ENCODE measurements at places on chromosomes 5 and 9.
A peak's percentile ranks its signal among the peaks of the same experiment; 100 is the strongest.

GRCh38 chr9:7154003-7154619, 396.3 kb downstream of the KDM4C start:
- no peak for DNase-seq

DNA sequence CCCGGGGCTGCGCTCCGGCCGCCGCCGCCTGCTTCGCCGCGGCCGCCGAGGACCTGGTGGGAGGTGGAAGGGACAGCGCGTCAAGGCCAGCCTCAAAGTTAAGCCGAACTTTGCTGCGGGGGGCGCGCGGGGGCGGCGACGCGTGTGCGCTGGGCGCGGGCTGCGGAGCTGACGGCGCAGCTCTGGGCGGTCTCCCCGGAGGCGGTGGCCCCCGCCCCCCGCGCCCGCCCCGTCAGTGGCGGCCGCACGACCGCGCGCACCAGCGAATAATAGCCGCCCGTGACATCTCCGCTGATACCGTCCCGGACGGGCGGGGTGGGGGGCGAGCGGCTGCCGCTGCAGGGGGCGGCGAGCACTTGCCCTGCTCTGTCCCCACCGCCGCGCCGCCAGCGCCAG, 579 bp upstream of the FAM78A start:
- no peak for DNase-seq

- DNase-seq, result no peak
These were observed 2.7 kb downstream of the PTGER4 start for GRCh38 chr5:40682154-40683017.

GRCh38 chr9:87686520-87687090, 39.3 kb upstream of the CTSL start:
- no peak for DNase-seq

GRCh38 chr5:29662876-29663275, 1530.6 kb upstream of the CDH6 start:
- no peak for DNase-seq

GRCh38 chr9:91734371-91734981, 215.6 kb downstream of the ROR2 start:
- DNase-seq, result peak; percentile 53

- DNase-seq, result no peak
These were observed 408.2 kb upstream of the PRR16 start for GRCh38 chr5:120055858-120056257.

DNA sequence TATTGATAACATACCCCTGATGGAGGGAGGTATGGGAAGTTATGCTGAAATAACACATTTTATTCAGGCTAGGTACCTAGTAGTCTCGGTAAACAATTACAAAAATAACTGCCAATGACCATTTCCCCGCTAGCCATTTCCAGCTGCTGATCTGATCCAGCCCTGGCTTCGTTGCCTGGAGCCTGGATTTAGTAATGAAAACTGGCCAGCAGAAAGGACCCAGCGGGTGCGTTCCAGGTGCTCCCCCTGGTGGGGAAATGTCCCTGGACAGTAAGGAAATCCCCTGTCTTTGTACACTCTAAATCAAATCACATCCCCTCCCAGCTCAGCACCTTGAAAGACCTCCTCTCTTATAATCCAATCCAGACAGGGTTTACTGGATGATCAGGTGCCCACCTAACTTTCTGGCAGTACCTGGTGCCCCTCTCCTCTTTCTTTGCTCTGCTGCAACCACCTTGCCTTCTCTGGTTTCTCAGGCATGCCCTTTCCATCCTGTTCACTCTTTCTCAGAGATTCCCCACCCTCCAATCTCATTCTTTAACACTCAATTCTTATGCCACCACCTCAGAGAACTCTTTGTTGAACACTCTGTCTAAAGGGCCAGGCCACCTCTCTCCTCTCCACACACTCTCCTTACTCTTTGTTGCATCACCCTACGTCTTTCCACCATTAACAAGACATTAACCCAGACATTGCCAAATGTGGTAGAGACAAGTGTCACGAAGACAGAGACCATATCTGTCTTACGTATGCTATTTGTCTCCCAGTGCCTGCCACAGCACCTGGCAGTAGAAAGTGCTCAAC, 50.1 kb upstream of the SMAD5 start:
- peak; percentile 48 for DNase-seq

GRCh38 chr5:87686018-87686417, 273.3 kb upstream of the CCNH start:
- DNase-seq, result no peak

GRCh38 chr9:135048758-135049444, 38.6 kb upstream of the OLFM1 start:
- DNase-seq, result no peak

DNA sequence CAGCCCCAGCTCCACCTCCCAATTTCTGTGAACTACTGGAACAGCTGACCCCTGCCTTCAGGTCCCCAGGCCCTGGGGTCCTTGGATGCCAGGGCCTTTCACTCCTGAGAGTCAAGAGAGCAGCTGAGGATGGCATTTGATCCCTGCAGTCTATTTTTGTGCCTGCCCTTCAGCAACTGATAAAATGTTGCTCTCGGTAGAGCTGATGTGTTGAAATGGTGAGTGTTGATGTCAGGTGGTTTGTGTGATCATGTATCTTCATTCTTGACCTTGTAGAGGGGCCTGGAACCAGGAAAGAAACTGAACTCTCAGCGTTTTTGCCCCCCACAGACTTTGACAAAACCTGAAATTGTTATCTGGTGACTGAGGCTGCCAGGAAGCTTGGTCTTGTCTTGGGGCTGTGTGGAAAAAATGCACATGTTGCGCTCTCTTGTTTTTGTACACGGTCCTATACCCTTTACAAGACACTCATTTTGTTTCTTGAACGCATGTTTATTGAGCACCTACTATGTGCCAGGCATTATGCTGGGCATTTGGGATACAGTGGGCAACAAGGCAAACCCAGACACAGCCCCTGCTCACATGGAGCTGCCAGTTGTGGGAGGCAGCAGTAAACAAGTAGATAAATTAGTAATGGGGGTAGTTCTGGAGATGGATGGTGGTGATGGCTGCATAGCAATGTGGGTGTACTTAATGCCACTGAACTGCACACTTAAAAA, 78.3 kb downstream of the PPARGC1B start:
- DNase-seq, result no peak

DNA sequence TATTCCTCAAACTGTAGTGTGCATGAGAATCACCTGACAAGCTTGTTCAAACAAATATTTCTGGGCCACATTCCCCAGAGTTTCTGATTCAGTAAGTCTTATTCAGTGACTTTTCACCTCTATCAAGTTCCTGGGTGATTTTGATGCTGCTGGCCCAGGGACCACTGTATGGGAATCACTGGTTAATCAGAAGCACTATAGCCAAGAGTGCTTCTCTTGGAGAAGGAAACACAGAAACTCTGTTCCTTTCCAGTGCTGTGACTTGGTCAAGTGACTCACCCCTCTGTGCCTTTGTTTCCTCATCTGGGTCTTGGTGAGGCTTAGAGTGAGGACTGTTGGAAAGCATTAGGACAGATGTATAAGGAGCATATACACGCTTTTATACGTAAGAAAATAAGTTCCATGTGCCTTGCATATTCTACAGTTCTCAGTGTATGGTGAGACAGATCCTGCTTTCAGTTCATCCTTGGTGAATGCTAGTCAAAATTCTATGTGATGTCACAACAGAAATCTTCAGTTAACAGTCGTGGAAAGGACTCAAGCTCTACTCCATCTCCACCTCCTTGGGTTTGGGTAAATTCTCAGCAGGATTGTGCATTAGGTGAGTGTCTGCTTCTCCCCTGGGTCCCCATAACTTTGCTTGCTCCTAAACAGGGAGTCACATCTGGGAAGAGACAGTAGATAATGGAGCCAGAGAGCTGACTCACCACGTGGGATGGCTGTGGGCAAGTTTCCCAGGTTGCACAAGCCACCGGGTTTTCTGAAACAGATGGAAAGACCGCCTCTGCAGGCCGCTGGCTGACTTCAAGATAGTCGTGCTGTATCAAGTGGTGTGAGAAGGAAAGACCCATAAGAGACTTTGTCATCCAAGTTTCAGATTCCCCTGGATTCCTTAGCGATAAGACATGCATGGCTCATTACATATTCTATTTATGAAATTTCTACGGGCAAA, 117.0 kb downstream of the NXNL2 start:
- peak; percentile 1 for DNase-seq

DNA sequence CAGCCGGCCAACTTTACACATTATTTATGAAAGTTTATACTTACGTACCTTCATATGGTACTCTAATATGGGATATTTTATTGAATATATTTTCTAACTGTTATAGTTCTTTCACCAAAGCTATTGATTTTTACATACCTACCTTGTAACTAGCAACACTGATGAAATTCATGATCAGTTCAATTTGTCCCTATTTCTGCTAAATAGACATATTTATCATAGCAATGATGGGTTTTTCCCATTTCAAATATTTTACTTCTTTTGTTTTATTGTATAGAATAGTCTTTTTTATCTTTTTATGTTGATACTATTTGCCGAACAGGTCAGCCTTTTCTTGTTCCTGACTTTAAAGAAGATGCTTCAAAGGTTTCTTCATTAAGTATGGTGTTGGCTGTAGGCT, 59.0 kb upstream of the CTNND2 start:
- no peak for DNase-seq

- DNase-seq, result peak; percentile 52
These were observed 8.7 kb upstream of the NDUFB6 start for GRCh38 chr9:32581512-32582143.

- DNase-seq, result no peak
These were observed 48.7 kb upstream of the C5orf47 start for GRCh38 chr5:173940269-173940668.

GRCh38 chr5:170334626-170335025, 37.0 kb upstream of the LCP2 start:
- DNase-seq, result no peak

GRCh38 chr5:153080940-153081339, 409.5 kb upstream of the GRIA1 start:
- no peak for DNase-seq

GRCh38 chr5:75012748-75013147, 39.6 kb downstream of the GCNT4 start:
- DNase-seq, result no peak

GRCh38 chr5:126233256-126233655, 190.0 kb upstream of the GRAMD2B start:
- no peak for DNase-seq

DNA sequence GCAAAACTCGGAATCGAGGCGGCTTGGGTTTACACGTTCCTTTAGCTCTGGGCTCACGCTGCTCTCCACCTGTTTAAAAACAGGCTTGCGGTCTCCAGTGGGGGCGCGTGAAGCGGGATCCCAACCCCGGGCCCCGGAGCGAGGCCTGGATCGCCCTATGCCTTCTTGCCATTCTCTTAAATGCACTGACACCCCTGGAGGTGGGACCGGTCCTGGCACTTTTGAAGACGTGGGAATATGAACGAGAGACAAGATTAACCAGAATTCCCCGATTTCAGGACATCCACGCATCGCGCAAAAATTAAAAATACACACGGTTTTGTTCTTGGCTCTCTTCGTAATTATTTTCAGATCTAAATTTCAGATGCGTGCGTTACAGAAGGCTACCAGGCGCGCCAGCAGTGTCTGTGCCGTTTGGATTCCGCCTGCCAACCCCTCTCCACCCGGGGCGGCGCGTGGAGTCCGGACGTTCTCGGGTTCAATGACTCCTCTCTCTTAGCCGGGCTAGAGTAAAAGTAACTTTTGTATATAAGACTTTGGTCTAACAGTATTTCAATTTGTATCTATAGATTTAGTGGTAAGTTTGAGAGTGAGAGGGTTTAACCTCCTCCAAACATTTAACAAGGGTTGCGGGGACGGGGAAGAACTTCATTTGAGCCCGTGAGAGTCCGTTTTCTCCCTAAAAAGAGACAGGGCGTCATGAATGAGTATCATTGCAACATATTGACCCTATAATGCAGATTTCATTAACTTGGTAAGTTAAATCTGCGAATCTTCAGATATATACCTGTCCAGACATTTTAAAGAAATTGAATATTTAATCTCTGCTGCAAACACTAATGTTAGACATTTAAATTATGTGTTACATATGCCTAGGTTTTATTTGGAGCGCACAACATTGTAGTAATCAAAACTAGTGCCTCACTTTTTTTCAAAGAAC, 3.8 kb downstream of the FOXD1 start:
- no peak for DNase-seq

- no peak for DNase-seq
These were observed 47.3 kb downstream of the S1PR3 start for GRCh38 chr9:89038382-89039103.

DNA sequence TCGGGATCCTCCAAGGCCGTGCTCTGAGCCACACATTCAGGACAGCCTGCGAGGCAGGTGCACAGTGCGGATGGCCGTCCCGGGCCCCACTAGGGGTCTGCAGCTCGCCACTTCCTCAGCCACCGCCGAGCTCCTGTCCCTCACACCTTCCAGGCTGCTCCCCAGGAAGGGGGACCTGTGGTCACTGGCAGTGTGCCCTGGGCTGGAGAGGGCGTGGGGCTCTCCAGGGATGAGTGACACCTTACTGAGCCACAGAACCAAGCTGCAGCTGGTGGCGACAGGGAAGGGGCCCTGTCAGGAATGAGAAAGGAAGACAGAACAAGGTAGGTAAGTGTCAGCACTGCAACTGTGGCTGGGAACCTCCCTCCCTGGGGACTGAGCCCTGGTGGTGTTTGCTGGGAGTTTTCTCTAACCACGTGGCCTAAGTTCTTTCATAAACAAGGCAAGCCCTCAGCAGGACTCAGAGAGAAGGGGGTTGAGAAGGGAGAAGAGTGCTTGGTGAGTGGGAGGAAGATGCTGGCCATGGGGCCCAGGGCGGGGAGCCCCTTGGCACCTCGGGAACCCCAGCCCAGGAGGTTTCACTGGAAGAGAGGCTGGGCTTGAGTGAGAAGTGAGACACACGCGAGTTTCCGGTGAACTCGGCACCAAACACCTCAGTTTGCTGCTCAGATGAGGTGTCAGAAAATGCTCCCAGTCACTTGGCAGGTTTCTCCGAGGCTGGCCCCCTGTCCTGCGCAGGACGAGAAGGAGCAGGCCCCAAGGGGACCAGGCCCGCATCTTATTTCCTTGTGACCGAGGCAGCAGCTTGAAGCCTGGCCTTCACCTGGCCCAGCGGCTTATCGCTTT, 5.2 kb downstream of the IL13 start:
- DNase-seq, result no peak

DNA sequence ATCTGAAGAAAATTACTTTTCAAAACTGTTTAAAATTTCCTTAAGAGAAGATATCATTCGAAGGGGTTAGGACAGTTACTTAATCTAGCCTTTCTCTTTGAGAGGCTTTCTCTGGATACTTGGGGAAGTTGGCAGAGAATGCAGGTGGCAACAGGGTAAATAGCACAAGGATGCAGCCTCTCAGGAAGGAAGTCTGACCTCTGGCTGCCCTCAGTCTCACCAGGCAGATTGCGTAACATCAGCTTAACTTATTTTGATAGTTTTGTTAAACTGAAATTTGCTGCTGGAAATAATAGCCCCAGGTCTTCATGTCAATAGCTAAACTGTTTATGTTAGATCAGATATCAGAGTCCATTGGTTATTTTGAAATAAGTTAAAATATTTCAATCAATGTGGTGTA, 20.4 kb downstream of the CCDC192 start:
- no peak for DNase-seq

- DNase-seq, result no peak
These were observed 48.3 kb downstream of the TMEFF1 start for GRCh38 chr9:100521282-100521681.

DNA sequence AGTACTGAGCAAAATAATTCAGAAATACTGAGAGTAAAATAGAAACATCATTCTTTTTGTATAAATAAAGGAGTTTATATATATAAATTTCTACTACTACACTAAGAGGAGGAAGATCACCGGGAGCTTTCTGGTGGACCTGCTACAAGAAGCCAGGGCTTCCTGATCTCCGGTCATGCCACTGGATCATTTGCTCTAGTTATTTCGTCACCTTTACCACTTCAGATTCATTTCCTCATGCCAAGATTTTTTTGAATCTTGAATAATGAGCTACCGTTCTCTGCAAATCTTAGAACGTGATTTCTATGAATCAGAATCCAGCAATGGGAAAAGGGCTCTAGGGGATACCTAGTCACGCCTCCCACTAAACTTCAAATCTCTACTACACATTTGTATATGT, 51.9 kb upstream of the TBC1D9B start:
- no peak for DNase-seq

Measured in LoVo (cell line).